ENCODE measurements at places on chromosomes 7 and 10.

GRCh38 chr10:43294241-43294658 is 27.4 kb upstream of the RASGEF1A start:
- no peak for DNase-seq

GRCh38 chr7:79719216-79719615 is 265.7 kb upstream of the MAGI2 start:
- DNase-seq: no peak

- DNase-seq: no peak
Measured at GRCh38 chr10:21919906-21920305, 83.6 kb downstream of the DNAJC1 start.

GRCh38 chr10:124568848-124569622 is 107.4 kb downstream of the LHPP start:
- no peak for DNase-seq

- DNase-seq: no peak
Measured at GRCh38 chr10:87053111-87053510, 33.0 kb downstream of the FAM25A start.

- no peak for DNase-seq
Measured at GRCh38 chr10:49296836-49297235, 2.1 kb upstream of the C10orf71 start.

- no peak for DNase-seq
Measured at GRCh38 chr10:33631991-33632390, 297.5 kb upstream of the NRP1 start.

- DNase-seq: no peak
Measured at GRCh38 chr10:33154590-33154989, 179.9 kb downstream of the NRP1 start.

DNA sequence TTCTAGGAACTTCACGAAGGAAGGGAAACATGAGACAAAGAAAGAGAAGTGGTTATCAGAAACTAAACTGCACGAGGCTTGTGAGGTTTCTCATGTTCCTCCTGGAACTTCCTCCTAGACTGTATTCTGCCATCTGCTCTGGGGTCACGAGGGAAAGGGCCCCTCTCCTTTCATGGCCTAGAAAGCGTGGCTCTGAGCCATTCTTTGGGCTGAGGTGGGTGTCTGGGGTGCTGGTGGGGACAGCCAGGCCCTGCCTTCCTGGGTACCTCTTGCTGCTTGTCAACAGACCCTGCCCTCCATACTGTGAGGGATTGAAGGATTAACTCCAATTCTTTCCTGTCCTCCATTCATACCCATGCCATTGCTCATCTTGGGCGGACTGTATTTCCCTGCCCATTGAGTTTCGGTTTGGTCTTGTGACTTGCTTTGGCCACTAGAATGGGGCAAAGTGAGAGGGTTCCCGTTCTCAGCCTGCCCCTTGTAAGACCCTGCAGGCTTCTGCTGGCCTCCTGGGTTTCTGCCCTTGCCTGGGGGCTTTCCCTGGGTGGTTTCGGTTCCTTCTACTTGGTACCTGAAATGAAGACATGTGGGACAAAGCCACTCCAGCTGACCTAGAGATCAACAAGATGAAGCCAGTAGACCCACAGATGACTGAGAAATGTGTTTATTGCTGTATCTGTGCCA is 14.9 kb upstream of the GIMAP8 start:
- no peak for DNase-seq

DNA sequence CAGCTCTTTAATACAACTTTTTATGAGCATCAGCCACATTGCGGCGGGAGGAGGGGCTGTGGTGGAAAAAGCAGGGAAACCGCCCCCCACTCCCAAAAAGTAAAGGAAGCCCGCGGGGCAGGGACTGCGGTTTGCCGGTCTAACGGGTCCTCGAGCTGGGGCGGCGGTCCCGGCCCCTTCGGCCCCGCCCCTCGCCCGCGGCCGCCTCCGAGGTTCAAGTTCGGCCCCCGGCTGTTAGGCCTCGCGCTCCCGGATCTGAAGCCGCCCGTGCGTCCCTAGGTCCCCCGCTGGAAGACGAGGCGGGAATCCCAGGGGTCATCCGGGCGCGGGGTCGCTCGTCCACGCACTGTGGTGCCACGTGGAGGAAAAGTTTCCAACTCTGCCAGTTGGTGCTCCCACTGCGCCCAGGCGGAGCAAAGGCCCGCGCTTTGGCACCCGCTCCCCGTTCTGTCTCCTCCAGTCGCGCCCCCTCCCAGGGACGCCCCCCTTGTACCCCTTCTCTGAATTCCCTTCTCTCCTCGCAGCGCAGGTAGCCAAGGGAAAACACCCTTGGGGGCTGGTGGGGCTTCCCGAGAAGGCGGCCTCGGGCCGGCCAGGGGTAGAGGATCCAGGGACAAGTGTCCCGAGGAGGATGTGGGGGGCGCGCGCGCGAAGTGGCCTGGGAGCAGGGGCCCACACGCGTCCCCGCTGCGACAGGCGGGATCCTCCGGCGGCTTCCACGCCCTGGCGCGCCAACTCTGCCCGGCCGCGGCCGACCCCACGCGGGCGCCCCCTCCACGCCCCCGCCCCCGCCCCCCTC is 798 bp upstream of the AUTS2 start:
- no peak for DNase-seq
